ENCODE measurements at places on chromosomes 6 and 20.

DNA sequence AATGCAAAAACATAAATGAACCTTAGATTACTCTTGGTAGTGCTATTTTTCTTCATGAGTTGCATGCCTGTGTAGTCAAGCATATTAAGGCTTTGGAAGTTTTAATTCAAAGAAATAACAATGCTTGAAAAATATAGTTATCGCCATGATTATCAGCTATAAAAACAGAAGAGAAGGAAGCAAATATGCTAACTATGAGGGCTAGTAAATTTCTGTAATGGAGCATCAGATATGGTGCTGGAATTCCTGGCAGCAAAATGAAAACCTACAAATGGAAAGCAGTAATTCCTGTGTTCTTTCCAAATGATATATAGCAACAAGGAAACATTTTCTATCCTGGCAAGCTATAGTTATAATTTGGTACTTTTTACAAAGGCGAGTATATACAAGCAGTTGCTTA is 29.7 kb downstream of the DOP1A start:
- DNase-seq = no peak

DNA sequence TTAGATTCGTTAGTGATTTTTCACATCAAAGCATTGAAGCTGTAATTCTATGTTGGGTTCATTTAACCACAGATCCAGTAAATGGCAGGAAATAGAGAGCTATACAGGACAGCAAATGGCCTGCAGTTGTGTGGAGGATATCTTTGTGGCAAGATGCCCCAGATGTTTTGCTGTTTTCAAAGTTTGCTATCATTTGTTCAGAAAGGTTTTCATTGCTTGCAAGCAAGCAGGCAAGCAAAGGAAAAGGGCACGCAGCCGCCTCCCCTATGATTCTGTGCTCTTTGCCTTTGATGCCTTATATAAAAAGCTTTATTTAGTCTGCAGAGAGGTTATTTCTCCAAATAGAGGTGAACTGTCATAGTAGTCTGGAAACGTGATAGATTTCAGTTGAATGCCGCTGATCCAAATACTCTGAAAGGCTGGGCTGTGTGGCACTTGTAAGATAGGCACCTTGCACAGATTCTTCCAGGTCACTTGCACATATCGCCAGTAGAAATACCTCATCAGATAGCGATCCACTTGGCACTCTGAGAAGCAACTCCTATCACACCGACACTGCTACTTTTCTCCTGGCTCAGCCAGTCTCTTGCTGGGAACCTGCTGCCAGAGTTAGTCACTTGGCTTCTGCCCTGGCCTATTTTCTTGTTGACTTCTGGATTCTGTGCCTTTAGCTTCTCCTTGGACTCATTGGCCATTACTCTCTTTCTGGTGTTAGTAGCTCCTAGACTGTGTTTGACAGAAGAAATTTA is 66.4 kb downstream of the UTRN start:
- DNase-seq = no peak

DNA sequence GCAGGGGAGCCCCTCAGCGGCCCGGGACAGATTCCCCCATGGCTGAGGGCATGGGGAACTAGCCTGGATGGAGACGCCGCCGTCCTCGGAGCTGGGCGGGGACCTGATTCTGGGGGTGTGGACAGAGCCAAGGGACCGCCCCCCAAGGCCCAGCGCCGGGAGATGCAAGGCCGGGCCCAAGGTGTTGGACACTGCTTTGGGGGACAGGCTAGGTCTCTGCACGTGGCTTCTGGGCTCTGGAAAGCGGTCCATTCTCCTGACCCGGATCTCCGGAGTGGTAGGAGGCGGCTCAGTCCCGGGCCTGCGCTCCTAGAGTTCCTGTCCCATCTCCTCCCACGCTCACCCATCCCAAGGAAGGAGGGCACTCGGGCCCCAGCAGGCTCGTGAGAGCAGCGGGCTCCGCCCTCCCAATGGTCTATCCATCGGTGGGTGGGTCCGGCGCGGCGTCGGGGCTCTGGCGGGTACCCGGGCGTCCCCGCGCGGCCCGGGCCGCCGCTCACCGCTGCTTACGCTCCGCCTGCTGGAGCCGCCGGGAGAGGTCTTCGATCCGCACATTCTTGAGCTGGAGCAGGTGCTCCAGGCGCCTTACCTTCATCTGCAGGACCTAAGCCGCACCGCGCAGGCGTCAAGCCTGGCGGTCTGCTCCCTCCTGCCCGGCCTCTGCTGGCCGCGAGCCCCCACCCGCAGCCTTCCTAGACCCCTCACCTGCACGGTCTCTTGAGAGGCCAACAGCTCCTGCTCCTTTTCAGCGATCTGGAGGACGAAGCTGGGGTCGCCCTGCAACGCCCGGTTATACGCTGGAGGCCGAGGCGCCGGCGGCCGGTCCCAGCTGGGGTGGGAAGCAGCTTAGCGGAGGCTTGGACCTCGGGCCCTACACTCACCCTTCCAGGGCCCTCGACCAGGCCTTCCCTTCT is 3.3 kb downstream of the SPEF1 start:
- peak; percentile 50 for DNase-seq

DNA sequence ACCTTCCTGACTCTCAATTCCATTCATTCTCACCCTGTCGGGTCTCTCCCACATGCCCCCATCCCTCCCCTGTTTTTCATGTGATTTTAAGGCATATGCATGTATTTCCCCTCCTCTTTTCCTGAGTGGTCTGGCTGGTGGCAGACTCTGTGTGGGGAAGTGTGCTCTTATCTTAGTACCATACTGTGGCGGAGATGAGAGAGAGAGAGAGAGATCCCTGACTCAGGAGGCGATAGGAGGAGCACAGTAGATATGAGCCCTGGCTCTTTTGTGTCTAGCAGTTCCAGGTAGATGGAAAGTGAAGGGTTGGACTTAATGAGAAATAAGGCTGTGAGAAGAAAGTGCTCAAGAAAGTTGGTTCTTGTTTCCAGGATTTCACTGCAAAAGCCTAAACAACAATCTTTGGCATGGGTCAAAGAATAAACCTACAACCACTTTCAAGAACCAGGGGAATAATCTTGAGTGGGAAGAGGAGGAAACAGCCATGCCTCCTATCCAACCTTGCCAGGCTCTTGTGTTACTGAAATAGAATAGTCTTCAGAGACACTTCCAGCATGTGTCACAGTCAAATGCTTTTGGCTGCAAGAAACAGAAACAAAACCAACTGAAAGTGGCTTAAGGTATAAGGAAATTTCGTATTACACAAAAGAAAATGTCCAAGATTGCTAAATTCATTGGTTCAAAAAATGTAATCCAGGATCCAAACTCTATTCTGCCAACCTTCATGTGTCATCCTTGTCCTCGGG is 123.8 kb upstream of the MYLIP start:
- no peak for DNase-seq

DNA sequence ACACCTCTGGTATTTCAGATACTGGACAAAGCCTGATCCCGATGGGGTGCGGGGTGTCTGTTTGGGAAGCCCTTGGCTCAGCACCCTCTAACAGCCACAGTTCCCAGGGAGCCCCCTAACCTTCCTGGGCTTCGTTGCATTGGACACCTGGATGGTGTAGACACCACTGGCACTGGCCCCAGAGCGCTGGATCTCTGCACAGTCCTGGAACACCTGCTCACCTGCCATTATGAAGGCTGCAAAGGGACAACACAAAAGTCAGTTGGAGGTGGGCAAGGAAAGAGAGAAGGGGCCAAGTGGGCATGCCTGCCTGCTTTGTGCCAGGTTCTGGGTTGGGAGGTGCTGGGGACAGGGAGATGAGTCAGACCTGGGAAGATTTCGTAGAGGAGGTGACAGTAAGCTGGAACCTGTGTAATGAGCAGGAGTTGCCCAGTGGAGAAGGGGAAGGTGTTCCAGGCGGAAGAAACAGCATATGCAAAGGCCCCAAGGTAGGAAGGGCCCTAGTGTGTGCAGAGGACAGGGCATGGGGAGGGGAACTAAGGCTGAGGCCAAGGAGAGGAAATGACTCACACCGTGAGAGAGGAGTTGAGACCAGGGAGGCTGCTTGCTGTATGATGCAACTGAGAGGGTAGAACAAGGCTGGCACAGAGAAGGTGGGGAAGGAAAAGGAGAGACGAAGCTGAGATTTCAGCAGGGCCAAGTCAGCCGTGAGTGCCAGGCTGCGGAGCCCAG is 34.9 kb downstream of the ANGPT4 start:
- DNase-seq = peak; percentile 19

DNA sequence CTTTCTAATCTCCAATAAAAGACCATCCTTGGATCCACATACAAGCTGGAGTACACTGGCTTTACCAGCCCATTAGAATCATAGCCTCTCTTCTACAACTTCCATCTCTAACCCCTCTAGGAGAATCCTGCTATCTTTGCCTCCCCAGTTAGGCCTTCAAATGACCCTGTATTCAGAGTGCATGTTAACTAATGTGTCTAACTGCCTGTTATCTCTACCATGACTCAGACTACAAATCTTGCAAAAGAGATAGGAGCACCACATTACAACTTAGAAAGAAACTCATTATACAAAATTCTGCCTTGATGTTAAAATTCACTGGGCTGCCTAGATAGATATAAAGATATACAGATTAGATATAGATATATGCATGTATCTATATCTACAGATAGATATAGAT is 28.2 kb downstream of the GPR63 start:
- DNase-seq = no peak

- no peak for DNase-seq
Observed at GRCh38 chr20:11267131-11267761, 593.4 kb upstream of the JAG1 start.
